ENCODE measurements at places on chromosomes 6 and 20.

DNA sequence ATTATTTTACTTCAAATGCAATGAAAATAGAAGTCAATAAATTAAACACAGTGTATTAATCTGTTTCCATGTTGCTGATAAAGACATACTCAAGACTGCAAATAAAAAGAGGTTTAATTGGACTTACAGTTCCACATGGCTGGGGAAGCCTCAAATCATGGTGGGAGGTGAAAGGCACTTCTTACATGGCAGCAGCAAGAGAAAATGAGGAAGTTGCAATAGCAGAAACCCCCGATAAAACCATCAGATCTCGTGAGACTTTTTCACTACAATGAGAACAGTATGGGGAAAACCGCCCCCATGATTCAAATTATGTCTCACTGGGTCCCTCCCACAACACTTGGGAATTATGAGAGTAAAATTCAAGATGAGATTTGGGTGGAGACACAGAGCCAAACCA lies 82.2 kb downstream of the GPR63 start:
- no peak for DNase-seq

DNA sequence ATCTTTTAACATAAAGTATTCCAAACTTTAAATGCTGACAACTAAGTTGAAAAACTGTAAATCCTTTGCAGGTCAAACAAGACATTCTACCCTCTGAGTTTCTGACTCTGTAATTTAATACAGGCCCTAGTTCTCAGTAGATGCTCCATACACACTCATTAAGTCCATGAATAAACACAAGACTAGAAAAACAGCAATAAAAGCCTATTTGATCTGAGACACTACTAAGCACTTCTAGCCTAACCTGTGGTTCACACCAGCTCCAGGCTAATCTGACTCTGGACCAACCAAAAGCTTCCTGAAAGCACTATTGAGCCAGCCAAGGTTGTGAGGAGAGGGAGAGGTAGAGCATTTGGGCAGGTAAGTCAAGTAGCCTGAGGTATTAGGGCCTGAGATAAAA lies 103.9 kb downstream of the EPM2A start:
- no peak for DNase-seq

- DNase-seq = no peak
These were observed 16.6 kb downstream of the KDM1B start for GRCh38 chr6:18171871-18172270.

- DNase-seq = no peak
These were observed 56.5 kb downstream of the SCML4 start for GRCh38 chr6:107767637-107768036.

DNA sequence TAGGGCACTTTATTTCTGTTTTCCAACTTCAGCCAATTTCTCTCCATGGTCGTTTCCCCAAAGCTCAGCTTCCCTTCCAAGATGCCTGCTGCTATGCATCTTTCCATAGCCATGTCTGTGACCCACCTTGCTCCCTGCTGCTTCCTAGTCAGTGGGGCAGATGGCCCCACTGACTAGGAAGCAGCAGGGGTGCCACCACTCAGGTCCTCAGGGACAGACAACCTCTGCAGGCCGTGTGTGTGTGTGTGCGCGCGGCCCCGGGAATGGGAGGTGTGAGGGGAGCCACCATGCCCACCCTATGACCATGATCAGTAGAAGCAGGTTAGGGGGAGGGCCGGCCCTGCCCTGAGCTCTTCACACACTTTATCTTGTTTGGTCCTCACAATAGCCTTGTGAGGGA lies 2.7 kb upstream of the IP6K3 start:
- DNase-seq = no peak

- DNase-seq = no peak
These were observed 7.9 kb upstream of the SLC22A16 start for GRCh38 chr6:110484321-110484720.

GRCh38 chr6:25181923-25182322 lies 97.3 kb upstream of the CARMIL1 start:
- DNase-seq = no peak

GRCh38 chr6:83113258-83113657 lies 45.8 kb downstream of the DOP1A start:
- no peak for DNase-seq

- DNase-seq = no peak
These were observed 727 bp downstream of the ERMARD start for GRCh38 chr6:169752074-169752623.

- no peak for DNase-seq
These were observed 38.4 kb downstream of the LCA5 start for GRCh38 chr6:79498842-79499241.

GRCh38 chr6:1767481-1768246 lies 157.9 kb downstream of the FOXC1 start:
- no peak for DNase-seq

DNA sequence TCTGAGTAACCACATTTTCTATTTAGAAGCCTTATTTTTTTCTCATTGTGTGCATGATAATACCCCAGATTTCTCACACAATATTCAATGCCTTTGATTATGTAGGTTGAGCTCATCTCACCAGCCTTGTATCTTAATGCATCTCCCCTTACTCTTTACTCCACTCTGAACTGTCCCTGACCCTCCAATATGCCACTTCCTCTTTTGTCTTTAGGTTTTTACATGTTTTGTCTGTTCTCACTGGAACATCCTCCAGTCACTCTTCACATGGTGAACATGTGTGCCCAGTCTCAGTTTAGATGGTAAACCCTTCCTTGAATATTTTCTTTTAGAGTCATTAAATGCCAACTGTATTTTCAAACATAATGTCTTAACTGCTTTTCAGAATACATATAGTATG lies 392.9 kb upstream of the IMPG1 start:
- no peak for DNase-seq

- DNase-seq = no peak
These were observed 44.9 kb downstream of the HLA-DRA start for GRCh38 chr6:32484614-32484998.

GRCh38 chr6:88856566-88856965 lies 106.9 kb downstream of the RNGTT start:
- DNase-seq = no peak

- DNase-seq = no peak
These were observed 92.5 kb downstream of the ARMC2 start for GRCh38 chr6:108940741-108941140.

- DNase-seq = no peak
These were observed 37.7 kb downstream of the GRM4 start for GRCh38 chr6:34108176-34108575.

DNA sequence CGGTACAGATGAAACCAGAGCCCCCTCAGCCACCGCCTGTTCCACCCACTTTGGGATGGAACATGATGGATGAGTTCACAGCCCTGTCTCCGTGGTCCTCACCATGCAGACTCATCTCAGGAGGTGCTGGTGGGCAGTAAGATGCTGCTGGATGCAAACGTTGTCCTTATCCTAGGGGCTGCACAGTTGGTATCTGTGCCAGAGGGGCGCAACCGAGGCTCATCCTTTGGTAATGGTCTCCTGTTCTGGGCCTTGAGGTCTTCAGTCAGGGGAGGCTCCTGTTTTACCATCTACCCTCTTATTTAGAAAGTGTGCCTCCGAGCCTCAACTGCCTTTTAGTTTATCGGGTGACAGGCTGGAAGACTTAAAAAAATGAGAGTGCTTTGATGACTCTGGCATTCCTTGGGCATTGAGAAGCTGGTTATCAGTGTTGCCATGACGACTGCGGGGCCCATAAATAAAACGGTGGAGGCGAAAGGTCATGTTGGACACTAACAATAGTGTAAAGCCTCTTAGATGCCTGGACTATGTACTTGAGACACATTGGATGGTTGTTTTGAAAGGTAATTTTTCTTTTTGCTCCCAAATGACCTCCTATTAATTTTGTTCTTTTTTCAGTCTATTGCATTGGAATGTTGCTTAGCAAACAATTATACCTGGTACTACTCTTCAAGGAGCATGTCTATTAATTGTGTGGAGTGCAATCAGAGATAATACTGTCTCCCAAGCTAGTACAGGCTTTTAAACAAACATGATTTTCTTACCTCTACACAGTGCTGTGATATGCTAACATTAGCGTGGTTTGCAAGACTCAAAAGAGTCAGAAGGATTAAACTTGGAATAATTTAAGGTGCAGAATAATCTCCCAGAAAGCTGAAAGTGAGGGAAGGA lies 74.2 kb upstream of the DSP start:
- no peak for DNase-seq

DNA sequence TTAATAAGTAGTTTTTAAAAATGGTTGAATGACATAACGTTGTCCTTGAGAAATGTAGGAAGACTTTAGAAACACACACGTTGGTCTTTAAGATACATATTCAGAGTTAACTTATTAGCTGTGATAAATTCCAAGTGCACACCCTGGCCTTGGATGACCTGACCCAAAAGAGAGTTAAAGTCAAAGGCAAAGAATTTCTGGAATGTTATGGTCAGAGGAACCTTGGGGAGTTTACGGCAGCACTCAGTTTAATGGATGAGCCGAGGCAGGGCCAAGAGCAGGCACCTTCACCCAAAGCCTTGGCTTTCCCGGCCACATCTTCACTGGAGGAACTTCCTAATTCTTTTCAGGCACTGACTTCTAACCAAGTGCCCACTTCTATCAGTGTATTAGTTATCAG lies 200.5 kb downstream of the SMOC2 start:
- no peak for DNase-seq

GRCh38 chr6:67639161-67639560 lies 995.9 kb upstream of the ADGRB3 start:
- no peak for DNase-seq

DNA sequence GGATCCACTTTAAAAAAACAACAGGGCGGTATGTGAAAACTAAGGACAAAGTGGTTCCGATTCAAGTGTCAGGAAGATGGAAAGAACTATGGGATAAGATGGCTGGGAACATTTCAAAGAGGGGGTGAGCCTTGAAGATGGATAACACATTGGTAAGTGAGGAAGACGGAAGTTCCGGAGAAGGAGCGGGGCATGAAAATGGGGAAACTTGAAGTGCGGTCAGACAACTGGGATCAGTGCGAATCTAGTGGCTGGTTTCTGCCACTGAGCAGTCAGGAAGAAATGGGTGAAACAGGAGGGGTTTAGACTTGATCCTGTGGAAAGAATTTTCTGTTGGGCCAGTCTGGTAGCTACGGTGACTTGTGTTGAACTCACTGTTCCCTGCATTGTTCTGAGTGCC lies 1.2 kb downstream of the NAA20 start:
- no peak for DNase-seq

- DNase-seq = no peak
These were observed 296.8 kb downstream of the UTRN start for GRCh38 chr6:144581812-144582537.

DNA sequence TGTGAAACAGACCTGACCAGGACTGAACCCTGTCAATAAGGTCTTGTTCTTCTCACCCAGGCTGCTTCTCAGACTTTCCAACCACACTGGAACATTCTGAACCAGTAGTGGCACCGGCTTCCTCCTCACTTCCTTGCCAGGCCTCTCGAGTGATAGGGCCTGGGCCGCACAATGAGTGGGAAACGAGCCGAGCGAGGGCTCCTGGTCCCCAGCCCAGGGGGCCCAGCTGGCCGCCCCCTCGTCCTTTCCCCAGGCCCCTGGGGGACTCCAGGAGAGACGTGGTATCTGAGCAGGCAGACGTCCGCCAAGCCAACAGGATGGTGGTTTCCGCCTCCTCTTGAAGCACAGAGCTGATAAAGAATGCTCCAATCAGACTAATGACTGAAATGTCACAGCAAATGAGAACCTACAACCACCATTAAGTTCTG lies 117.9 kb downstream of the GMDS start:
- no peak for DNase-seq

Measured in stimulated activated CD4-positive, alpha-beta T cell treated with anti-CD3 and anti-CD28 coated beads, Interleukin-1b, Interleukin-23, amount 100 ng/mL, for 1 hour (primary cell).